ENCODE measurements at places on chromosomes 2 and 18. TPM values are rescaled to one million over a fixed set of nuclear protein-coding genes. Genes with fewer than 3 reads are reported as not detected.

Gene NEU2
- total RNA-seq = not detected

Gene MRPL30
- total RNA-seq = 25.7 TPM

- ATAC-seq = no peak
Measured at GRCh38 chr2:144526831-144527230, 6.9 kb upstream of the ZEB2 start.

GRCh38 chr2:71664161-71664560 lies 210.8 kb downstream of the DYSF start:
- no peak for ATAC-seq

Gene SKA1
- total RNA-seq = 42.9 TPM
